ENCODE measurements at places on chromosomes 5 and 9. TPM values are rescaled to one million over a fixed set of nuclear protein-coding genes. Genes with fewer than 3 reads are reported as not detected.

- DNase-seq, result no peak
Observed at GRCh38 chr9:94900222-94901018, 173.9 kb downstream of the AOPEP start.

GRCh38 chr5:32859211-32859641 lies 148.1 kb downstream of the NPR3 start:
- no peak for DNase-seq

DNA sequence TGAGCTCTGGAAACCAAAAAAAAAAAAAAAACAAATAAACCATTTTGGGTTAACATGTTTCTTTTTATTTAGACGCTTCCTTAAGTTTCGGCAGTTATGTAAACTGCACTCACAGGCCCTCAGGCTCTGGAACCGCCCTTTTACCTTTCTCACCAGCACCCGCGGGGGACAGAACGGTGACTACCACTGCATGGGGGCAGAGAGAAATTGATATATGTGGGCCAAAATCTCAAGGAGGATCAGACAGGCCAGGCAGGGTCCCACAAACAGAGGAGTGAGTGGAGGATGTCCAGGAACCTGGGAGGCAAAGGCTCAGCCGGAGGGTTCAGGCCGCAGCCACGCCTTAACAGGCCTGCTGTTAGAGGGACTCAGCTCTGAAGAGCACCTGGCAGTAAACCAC lies 54.4 kb downstream of the IRX2 start:
- DNase-seq, result no peak

DNA sequence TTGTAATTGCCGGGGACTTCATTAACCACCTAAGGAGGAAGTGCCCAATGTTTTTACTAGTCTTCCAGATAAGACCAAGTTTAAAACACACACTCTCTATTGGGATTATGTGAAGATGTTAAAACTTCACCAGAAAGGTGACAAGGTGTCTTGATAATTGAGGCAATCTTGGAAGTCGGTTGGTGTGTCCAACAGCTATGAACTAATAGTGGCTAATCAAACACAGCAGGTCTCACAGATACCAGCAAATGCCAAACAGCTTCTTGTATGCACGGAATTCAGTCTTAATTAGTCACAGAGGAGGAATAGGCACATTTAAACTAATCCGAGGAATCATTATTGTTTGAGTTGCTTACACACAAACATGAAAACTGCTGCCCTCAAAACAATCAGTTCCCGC lies 214.5 kb downstream of the SEC61B start:
- no peak for DNase-seq

GRCh38 chr9:129262261-129262660 lies 84.2 kb upstream of the IER5L start:
- peak; percentile 15 for DNase-seq

PTPN3 gene
- total RNA-seq, result 0.48 TPM

ANKRD34B gene
- total RNA-seq, result not detected
